Fibroblast of mammary gland (primary cell): ENCODE measurements at places on chromosomes 13 and 19.

DNA sequence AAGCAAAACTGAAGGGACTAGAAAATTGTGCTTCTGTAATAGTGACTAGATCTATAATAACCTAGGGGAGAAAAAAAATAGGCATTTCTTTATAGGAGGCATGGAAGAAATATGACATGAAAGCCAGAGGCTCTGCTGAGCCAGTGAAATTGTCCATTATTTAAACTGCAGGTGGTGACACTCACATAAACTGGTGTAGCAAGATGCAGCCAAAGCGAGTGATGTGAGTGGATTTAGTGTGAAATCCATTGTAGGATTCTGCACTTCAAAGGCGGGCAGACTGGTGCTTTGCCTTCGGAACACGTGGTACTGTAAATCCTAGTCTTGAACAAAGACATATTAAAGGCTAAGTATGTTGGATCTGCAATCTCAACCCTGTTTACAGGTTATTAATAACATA, 361.9 kb downstream of the TBC1D4 start:
- DNase-seq: no peak

DNA sequence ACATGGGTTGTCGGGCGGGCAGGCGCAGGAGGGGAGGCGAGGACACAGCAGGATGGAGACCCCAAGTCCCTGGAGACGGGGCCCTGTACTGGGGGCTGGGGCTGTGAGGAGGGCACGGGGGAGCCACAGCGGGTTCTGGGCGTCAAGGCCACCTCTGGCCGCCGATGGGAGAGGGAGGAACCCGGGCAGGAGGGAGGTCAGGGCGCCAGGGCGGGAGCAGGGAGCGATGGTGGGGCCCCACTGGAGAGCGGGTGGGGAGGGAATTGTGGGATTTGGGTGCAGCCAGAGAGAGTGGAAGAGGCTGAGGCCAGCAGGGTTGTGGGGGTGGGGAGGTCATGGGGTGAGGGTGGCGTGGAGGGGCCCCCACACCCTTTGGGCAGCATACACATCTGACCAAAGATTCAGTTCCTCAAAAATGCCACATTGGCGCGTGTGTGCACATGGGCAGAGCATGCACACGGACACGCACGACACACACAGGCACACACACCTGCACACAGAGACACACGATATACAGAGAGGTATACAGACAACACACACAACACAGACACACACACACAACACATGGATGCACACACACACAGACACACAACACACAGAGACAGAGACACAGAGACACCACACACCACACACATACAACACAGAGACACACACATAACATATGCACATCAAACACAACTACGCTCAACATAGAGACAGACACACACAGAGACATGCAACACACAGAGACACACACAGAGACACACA, 54.9 kb downstream of the AP1M1 start:
- no peak for DNase-seq

DNA sequence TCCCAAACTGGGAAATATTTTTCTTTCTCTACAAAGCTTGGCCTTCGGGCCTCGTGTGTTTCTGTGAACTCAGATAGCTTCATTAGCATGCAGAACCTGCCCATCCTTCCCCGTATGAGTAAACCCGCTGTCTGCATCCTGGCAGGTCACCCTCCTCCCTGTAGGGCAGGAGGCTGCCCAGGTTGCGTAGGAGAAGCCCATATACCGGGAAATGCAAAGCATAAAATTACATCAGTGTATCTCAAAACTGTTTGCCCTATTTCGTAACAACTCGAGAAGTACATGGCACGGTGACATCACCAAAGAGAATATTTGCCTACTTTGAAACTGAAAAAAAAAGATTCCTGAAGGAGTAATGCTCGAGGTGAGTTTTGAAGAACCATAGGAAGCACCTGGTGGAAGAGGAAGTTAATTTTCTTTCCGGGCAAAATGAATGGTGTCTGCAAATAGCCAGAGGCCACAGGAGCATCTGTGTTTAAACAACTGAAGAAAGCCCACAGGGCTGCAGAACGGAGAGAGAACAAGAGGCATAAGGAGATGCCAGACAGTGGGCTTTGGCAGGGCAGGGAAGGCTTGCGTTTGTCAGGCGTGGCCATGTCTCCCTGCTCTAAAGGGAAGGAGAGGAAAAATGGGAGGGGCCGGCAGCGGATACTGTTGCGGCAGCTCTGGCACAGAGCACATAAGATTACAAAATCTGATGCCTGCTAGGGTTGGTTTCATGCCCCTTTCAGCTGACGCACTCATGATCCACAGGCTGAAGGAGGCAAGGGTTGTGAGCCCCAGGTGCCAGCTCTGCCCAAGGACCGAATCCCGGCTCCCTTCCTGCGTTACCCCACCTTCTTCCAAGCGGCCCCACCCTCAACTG, 81.4 kb downstream of the IRS2 start:
- DNase-seq: peak; percentile 27

DNA sequence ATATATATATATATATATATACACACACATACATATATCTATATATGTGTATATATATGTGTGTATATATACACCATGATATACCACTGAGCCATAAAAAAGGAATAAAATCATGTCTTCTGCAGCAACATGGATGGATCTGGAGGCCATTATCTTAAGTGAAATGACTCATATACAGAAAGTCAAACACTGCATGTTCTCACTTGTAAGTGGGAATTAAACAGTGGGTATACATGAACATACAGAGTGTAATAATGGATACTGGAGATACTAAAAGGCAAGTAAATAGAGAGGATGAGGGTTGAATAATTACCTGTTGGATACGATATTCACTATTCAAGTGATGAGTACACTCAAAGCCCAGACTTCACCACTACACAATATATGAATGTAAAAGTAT, 332.6 kb downstream of the SLITRK1 start:
- DNase-seq: no peak

- DNase-seq: no peak
Measured at GRCh38 chr13:78759704-78760103, 100.7 kb upstream of the OBI1 start.

- peak; percentile 64 for DNase-seq
Measured at GRCh38 chr19:46529622-46530451, 34.2 kb upstream of the PNMA8B start.

DNA sequence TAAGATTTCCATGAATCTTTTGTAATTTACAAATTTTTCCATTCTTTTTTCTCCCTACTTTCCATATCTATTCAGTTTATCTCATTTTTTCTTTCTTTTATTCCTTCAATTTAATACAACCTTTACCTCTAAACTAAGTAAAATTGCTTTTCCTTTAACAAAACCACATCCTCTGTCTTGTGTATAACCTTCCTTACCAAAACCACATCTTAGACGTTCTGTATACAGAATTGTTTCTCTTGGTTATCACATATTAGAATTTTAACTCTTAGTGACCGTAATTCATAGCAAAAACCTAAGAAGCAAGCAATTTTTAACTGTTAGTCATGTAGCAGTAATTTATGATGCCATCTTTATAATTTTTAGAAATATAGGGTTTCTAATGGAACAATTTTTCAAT, 15.0 kb downstream of the PPP5C start:
- DNase-seq: no peak

DNA sequence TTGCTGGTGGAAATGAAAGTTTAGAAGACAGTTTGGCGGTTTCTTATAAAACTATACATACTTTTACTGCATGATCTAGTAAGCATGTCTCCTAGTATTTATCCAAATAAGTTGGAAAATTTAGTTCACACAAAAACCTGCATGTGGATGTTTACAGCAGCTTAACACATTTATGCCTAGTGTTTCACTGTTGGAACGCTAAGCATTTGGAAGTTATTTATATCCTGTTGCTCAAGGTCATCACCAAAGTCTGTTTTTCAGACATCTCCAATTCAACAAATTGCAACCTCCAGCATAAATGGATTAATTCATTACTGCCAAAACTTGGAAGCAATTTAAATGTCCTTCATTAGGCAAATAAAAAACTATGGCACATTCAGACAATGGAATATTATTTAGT, 461.8 kb downstream of the SUCLA2 start:
- DNase-seq: no peak

- DNase-seq: no peak
Measured at GRCh38 chr13:92825938-92826596, 400.5 kb upstream of the GPC6 start.

GRCh38 chr19:53808710-53809125, 15.4 kb downstream of the NLRP12 start:
- DNase-seq: peak; percentile 62

DNA sequence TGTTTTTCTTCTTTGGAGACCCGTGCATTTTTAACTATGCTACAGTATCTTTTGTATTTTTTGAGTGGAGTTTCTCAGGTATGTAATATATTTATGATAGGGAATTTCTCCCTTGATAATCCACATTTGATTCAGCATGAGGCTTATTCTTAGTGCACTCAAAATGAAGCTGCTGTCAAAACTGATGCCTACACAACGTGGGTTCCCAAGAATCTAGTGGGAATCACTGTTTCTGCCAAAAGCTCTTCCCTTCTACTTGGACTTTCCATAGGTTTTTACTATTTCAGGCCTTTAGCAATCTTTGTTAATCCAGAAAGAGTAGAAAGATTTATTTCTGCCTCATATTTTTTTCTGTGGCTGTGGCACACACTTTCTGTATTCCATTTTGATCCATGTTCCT, 1003.7 kb downstream of the SLITRK5 start:
- DNase-seq: no peak

DNA sequence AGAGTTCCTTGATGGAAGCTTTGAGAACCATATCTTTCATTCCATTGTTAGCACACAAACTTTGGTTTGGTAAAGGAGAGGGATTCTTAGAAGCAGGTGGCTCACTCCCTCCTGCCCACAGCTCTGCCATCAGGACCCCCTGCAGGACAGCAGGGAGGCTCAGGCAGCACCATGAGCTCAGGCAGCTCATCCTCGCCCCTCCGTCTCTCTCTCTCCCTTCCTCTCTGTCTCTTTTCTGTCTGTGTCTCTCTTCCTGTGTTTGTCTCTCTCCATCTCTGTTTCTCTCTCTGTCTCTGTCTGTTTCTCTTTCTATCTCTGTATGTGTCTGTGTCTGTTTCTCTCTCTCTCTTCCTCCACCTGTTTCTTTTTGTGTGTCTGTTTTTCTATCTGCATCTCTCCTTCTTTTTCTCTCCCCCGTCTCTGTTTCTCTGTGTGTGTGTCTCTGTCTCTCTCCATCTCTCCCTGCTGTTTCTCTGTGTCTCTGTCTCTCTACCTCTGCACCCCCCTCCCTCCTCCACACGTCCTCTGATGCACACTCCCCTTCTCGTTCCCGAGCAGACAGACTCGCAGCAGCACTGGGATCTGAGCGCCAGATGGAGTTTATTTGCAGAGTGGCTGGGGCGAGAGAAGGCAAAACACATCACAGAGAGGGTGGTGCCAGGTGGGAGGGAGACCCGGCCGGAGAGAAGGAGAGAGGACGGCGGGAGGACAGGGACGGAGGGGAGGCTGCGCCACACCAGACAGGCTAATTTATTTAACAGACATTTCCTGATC, 8.7 kb downstream of the SBK2 start:
- DNase-seq: no peak

DNA sequence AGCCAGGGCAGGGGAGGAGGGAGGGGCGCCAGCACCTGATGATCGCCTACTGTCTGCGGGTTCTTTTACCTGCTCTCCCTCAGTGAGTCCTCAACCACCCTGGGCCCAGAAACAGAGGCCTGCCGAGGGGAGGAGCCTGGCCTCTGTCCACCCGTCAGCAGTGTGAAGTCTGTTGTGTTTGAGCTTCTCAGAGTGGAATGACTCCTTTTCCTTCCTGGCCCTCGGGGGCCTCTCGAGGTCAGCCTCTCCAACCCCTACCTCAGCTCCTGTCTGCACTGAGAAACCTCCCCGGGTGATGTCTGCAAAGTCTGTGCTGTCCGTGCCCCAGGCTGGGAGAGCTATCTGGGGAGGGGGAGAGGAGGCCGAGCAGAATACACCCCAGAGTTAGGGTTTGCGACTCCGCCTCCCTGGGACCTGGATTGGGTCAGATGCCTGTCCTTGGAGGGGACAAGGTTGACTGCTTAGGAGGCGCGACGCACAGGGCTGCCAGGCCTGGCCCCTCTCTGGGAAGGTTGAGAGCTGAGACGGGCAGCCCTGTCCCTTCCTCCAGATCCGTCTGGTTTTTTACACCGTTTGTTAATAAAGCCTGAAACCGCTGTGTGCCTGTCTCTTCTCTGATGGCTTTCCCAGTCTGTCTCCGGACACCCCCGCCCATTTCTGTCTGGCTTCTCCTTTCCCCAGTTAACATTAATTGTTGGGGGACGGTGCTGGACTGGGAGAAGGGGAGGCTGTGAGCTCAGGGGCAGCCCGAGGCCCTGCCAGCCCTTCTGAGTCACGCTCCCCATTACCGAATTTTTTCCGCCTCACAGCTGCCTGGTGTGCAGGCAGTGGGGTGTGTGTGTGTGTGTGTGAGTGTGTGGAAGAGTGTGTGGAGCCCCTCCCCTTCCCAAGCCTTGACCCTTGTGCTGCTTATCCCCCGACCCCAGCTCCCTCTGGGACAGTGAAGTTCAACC, 989 bp upstream of the SSC5D start:
- DNase-seq: peak; percentile 98

DNA sequence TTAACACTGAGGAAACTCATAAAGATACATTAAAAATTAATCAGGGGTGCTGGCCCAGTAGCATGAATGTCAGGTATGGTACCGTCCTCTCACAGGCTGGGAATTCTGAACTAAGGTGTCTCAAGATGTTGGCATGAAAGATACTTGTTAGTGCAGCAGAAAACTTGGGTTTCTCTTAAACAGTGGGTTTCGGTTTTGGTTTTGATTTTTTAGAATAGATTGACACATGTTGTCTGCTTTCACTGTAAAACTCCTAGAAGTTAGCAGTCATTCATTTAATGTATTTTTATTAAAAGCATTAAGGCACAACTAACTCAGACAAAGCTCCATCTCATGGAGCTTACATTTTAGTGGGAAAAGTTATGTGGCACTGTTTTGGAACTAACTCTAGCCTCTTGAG, 3.5 kb upstream of the OBI1 start:
- DNase-seq: no peak

GRCh38 chr13:98576200-98576945, 534 bp downstream of the STK24 start:
- no peak for DNase-seq

GRCh38 chr19:38076337-38076736, 147.7 kb downstream of the DPF1 start:
- no peak for DNase-seq

DNA sequence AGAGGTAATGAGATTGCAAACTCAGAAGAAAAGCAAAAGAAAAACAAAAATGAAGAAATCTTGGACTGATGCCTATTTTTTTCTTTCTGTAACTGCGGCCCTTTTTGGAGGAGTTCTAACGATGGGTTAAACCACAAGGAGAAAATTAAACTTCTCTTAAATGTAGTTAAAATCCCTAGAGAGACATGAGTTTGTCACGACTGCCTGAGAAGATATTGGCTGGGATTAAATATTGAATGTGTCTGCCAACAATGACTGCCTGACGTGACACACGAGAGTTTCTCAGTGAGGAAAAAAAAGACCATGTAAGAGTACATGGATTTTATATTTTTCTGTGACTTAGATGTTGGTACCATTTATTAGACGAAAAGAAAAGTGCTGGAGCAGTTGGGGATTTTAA, 1013.4 kb downstream of the PCDH9 start:
- peak; percentile 46 for DNase-seq
